ENCODE measurements at places on chromosomes 16 and 17. TPM values are rescaled to one million over a fixed set of nuclear protein-coding genes. Genes with fewer than 3 reads are reported as not detected.
A peak's percentile ranks its signal among the peaks of the same experiment; 100 is the strongest.

Gene CDC6
- total RNA-seq = 8.2 TPM

DNA sequence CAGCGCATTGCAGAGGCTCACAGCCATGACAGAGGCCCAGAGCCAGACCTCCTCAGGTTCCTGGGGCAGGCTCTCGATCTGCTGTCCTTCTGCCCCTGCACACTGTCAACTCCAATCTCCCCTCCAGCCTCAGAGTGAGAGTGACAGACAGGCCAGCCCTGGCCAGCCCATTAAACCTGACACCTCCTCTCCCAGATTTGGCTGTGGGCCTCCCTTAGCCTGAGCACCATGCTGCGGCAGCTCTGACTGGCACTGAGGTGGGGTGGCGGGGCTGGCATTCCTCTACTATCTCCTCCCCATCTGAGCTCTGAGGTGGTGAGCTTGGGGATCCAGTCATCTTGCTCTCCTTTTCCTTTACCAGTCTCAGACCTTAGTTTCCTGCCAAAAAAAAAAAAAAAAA is 15.5 kb upstream of the C1QL1 start:
- H3K27me3 ChIP-seq = peaks cover 28% of the 10 kb centered on the region
- peaks cover 53% of the 10 kb centered on the region for H3K4me1 ChIP-seq
- H3K36me3 ChIP-seq = no peaks in the 10 kb centered on the region
- no peak overlapping the region for H3K4me3 ChIP-seq

Gene CIBAR2
- not detected for total RNA-seq

DNA sequence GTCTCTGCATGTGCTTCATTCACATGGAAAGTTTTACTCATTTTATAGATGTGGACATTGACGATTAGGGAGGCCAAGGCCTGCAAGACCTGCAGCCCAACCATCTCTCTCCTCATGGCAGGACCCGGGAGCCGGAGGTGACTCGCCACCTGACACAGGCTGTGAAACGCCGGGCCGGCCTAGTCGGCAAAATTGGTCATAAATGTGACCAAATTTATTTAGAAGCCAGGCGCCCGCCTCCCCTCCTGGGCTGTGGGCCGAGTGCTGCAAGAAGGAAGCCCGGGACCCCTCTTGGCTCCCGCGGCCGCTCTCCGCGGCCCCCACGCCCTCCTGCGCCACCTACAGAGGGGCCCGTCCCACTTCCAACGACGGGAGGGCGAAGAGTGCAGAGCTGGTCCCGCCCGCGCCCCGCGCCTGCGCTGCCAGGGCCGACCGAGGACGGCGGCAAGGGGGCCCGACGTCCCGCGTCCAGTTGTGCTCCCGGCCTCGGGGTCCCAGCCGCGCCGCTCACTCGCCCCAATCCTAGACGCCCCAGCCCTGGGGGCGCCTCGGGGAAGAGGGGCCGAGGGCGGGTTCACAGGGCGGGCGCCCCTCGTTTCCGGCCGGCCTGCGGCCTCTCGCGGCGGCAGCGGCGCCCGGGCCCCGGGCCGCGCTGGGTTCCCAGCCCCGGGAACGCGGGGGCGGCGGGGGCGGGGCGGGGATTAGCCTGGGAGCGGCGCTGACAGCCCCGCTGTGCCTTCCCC is 47.5 kb downstream of the WNT3 start:
- H3K27ac ChIP-seq = no peak overlapping the region
- H3K36me3 ChIP-seq = no peaks in the 10 kb centered on the region
- peaks cover 19% of the 10 kb centered on the region for H3K27me3 ChIP-seq

Gene TBC1D3E
- not detected for total RNA-seq

GRCh38 chr16:22397464-22397863 is 23.0 kb upstream of the CDR2 start:
- no peak overlapping the region for H3K4me3 ChIP-seq
- no peaks in the 10 kb centered on the region for H3K27me3 ChIP-seq
- H3K36me3 ChIP-seq = no peaks in the 10 kb centered on the region
- no peak overlapping the region for H3K27ac ChIP-seq

GRCh38 chr16:84279881-84280280 is 14.8 kb upstream of the WFDC1 start:
- no peak for DNase-seq
- no peak overlapping the region for H3K4me3 ChIP-seq
- peaks cover 3% of the 10 kb centered on the region for H3K27me3 ChIP-seq
- no peak overlapping the region for H3K27ac ChIP-seq

DNA sequence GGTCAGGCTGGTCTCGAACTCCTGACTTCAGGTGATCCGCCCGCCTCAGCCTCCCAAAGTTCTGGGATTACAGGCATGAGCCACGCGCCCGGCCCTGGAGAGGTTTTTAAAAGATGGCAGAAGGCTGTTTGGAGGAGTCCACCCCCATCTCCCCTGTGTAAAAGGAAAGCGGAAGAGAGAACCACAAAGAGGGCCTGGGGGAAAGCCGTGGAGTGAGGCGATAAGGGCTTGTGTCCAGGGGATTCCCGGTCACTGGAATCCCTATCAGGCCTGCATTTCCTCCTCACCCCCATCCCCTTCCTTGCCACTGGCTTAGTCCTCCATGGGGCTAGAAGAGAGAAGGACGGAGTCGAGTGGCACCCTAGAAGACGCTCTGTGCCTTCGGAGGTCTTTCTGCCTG is at the start of gene GP1BA:
TSS of gene GP1BA (plus strand) at position 315 of the 400 bp plus-strand sequence. CDS start 328 bp downstream, outside the sequence.
- H3K27ac ChIP-seq = no peak within 1 kb of the TSS
- no peak for DNase-seq
- no peak within 1 kb of the TSS for H3K4me3 ChIP-seq
- H3K4me1 ChIP-seq = peaks cover 8% of the 10 kb centered on the region

Gene CSH2
- total RNA-seq = 8.5 TPM

Gene GLIS2
- total RNA-seq = 6.5 TPM

Gene ZDHHC1
- total RNA-seq = 20.4 TPM

Gene EPX
- 0.09 TPM for total RNA-seq

Gene ANKRD40CL
- not detected for total RNA-seq

GRCh38 chr16:67173808-67174705 is 3.7 kb downstream of the NOL3 start:
- H3K27me3 ChIP-seq = peaks cover 83% of the 10 kb centered on the region
- peaks cover 11% of the 10 kb centered on the region for H3K36me3 ChIP-seq
- peak overlapping the region; percentile 38 for H3K4me3 ChIP-seq
- peaks cover 62% of the 10 kb centered on the region for H3K4me1 ChIP-seq
- H3K27ac ChIP-seq = peak overlapping the region; percentile 62
- peak; percentile 77 for DNase-seq
